ENCODE measurements at places on chromosomes 3 and 15. TPM values are rescaled to one million over a fixed set of nuclear protein-coding genes. Genes with fewer than 3 reads are reported as not detected.

TM6SF1 gene
- total RNA-seq = 0.50 TPM

ITIH1 gene
- total RNA-seq = not detected

ABI3BP gene
- not detected for total RNA-seq

DNA sequence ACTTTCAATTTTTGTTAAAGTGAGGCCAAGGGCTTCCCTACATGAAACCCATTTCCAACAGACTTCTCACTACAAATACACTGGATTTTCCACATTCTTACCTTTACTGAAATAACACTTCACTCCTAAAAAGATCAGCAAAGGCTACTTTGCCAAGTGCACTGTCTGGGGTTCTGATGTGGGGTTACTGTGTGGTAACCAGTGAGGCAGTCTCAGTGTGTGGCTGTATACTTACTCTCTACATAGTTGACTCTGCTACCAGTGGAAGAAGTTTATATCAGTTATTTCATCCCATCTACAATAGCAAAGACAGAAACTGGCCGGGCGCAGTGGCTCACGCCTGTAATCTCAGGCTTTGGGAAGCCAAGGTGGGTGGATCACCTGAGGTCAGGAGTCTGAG, 5.6 kb downstream of the WDR82 start:
- DNase-seq = no peak

DNA sequence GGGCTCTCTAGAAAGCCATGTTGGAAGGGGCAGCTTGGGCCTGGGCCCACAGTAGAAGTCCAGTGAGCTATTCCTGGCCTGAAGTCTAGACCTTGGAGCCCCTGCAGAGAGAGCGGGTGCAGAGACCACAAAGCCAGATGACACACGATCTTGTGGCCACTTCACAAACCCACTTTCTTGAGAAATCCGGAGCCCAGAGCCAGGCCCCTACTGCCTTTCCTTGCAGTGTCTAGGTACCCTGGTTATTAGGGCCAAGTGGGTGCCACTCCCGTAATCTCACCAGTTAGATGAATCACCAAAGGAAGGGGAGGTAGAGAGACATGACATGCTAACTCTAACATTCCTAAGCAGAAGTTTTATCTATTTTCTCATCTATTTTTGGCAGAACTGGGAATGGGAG, 72.5 kb upstream of the ADAMTSL3 start:
- no peak for DNase-seq

- no peak for DNase-seq
Observed at GRCh38 chr15:88004399-88004798, 252.1 kb downstream of the NTRK3 start.

DNA sequence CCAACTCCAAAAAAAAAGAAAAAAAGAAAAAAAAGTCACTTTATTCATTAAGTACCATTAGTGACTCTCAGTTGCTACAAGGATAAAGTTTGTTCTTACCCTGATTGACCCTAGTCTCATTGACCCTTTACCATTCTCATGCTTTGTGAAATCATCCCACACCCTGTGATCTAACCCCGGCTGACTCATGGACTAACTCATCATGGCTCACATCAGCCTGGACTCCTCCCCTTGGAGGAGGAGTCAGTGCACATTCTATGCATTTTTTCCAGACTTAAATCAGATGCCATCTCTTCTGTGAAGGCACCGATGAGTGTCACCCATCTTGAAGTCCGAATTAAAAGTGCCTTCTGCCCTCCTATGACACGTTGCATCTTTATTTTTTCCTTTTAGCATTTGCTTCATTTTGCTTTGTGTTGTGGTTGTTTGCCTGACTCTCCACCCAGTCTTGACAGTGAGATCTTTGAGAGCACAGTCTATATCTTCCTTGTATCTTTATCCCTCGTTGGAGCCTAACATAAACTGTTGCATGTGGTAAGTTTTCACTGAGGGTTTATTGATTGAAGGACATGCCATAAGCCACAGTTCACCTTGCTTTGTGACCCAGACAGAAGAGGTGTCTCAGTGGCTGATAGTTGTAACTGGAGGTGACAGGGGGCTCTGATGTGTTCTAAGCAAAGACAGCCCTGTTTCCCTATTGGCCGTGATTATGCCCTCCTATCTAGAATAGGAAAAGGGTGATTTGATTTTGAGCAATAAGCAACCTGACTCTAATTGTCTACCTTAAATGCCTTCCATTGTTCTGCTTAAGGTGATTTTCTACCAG, 72.1 kb downstream of the IL1RAP start:
- DNase-seq = no peak

GRCh38 chr3:29693863-29694262, 413.0 kb downstream of the RBMS3 start:
- DNase-seq = no peak

Measured in CD4-positive, alpha-beta memory T cell (primary cell).